Right lung (tissue), 10 donors: ENCODE measurements at places on chromosomes 5 and 9. TPM values are rescaled to one million over a fixed set of nuclear protein-coding genes. Genes with fewer than 3 reads are reported as not detected.

GRCh38 chr5:56264417-56265025 lies 31.4 kb upstream of the ANKRD55 start:
- DNase-seq, result no peak

The CCDC192 gene
- 0.66 TPM for polyA plus RNA-seq

GRCh38 chr9:127710204-127710783 lies 3.5 kb downstream of the CFAP157 start:
- DNase-seq, result no peak

The ENTREP1 gene
- 28.3 TPM for polyA plus RNA-seq

GRCh38 chr9:136323371-136323789 lies 4.0 kb upstream of the GPSM1 start:
- DNase-seq, result no peak

- no peak for DNase-seq
Measured at GRCh38 chr5:63727583-63727982, 234.7 kb downstream of the HTR1A start.

The C5orf34 gene
- polyA plus RNA-seq, result 8.1 TPM

- DNase-seq, result no peak
Measured at GRCh38 chr5:56839062-56839461, 23.7 kb downstream of the MAP3K1 start.

GRCh38 chr5:59161221-59162105 lies 578.6 kb downstream of the RAB3C start:
- DNase-seq, result no peak

DNA sequence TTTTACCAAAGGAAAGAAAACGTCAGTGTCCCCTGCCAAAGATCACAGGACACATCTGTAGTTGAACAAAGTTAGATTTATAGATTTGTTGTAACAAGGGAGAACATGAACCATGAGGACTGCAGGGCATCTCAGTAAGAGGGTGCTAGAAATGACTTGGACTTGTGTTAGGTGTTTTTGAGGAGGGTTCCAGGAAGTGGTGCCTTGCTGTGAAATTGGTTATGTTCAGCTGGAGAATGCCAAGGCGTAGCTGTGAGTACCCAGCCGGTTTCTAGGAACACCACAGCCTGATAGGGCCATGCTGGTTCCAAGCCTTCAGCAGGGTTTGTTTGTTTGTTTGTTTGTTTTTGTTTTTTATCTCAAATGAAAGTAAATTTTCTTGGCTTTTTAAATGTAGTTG lies 5.3 kb downstream of the SPEF2 start:
- no peak for DNase-seq

DNA sequence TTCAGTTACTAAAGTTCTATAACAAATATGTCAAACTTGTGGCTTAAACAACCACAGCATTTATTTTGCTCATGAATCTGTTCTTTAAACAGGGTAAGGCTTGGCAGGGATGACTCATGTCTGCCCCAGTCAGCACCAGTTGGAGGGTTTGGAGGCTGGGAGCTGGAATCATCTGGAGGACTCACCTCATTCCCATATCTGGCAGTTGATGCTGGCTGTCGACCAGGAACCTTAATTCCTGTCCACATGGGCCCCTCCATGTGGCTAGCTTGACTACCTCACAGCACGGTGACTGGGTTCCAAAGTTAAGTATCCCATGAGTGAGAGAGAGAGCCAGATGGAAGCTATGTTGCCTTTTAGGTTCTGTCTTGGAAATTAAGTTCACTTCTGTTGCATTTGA lies 13.8 kb upstream of the CCL28 start:
- no peak for DNase-seq

- no peak for DNase-seq
Measured at GRCh38 chr5:96331210-96331609, 101.8 kb downstream of the PCSK1 start.

- peak; percentile 88 for DNase-seq
Measured at GRCh38 chr5:139637438-139638089, 10.6 kb upstream of the CXXC5 start.

The LHX3 gene
- not detected for polyA plus RNA-seq

The NXNL2 gene
- polyA plus RNA-seq, result 0.99 TPM

The CMYA5 gene
- polyA plus RNA-seq, result 11.7 TPM

- DNase-seq, result no peak
Measured at GRCh38 chr5:27578279-27578678, 539.9 kb upstream of the CDH9 start.

The PCDHA11 gene
- polyA plus RNA-seq, result 0.09 TPM

GRCh38 chr5:147740864-147741263 lies 41.7 kb downstream of the JAKMIP2 start:
- DNase-seq, result no peak

DNA sequence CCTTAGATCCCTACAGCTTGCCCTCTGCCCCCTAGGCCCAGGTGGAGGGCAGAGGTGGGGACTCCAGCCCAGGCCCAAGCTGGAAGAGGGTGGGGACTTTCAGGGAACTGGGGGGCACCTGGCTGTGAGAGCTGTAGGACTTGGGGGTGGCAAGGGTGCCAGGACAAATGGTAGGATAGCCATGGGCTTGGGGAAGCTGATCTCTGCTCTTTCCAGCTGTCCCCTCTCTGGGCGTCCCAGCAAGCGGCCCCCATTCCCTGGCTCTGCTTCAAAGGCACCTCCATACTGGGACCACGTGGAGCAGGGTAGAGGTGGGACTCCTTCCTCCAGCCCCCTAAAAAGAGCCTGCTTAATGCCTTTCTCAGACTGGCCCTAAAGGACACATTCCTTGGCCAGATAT lies 385 bp downstream of the LTC4S start:
- DNase-seq, result no peak

The SNX18 gene
- polyA plus RNA-seq, result 16.7 TPM

- no peak for DNase-seq
Measured at GRCh38 chr5:116159006-116159405, 74.2 kb downstream of the COMMD10 start.

DNA sequence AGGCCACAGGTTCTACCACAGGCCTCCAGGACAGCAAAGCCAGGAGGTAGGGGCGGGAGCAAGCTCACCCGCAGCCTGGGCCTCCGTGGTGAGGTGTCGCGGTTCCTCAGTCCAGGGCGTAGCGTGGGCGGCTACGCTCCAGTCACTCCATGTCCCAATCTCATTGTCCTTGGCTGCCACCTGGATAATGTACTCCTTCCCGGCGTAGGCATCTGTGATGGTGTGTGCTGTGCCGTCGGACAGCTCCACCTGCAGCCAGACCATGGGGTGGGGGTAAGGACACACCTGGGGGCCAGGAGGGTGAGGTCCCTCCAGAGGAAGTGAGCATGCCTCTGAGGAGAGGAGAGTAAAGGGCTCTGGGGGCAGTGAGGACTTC lies 29.8 kb upstream of the ENHO start:
- DNase-seq, result no peak

The GPR150 gene
- 0.10 TPM for polyA plus RNA-seq

The CHSY3 gene
- 5.8 TPM for polyA plus RNA-seq
